ENCODE measurements at places on chromosomes 7 and 10. TPM values are rescaled to one million over a fixed set of nuclear protein-coding genes. Genes with fewer than 3 reads are reported as not detected.

Gene ELAPOR2
- 14.6 TPM for total RNA-seq

Gene INHBA
- 44.2 TPM for total RNA-seq

Gene OR2A5
- total RNA-seq: not detected

Gene NUTM2E
- 0.39 TPM for total RNA-seq

Gene OGDH
- total RNA-seq: 135 TPM

Gene CC2D2B
- total RNA-seq: 3.0 TPM

Gene CRPPA
- 1.8 TPM for total RNA-seq

Gene EBLN1
- total RNA-seq: not detected

Gene SPDYE8
- not detected for total RNA-seq

Gene ASB15
- total RNA-seq: not detected

Gene ZNF365
- 1.8 TPM for total RNA-seq

Gene EXOC4
- 52.6 TPM for total RNA-seq

Gene TMEM236
- 1.6 TPM for total RNA-seq

Gene ELN
- 703 TPM for total RNA-seq

Gene OR2A42
- not detected for total RNA-seq

Gene CALHM1
- not detected for total RNA-seq

Gene NME8
- 2.8 TPM for total RNA-seq

Gene CHCHD1
- total RNA-seq: 21.0 TPM

Gene PAPOLB
- not detected for total RNA-seq

Gene KIF20B
- 3.0 TPM for total RNA-seq

Gene ARHGAP12
- 41.3 TPM for total RNA-seq

Gene YWHAG
- total RNA-seq: 49.8 TPM

Gene AKR1B15
- not detected for total RNA-seq

Gene FAM25G
- total RNA-seq: not detected

Gene RTKN2
- not detected for total RNA-seq

Gene ADIRF
- total RNA-seq: 205 TPM

Data from gastroesophageal sphincter (tissue), 4 donors.